ENCODE measurements at places on chromosomes 11 and 22. TPM values are rescaled to one million over a fixed set of nuclear protein-coding genes. Genes with fewer than 3 reads are reported as not detected.

Gene LDHAL6A
- polyA plus RNA-seq = not detected

Gene TPP1
- 20.9 TPM for polyA plus RNA-seq

Gene OR5P2
- polyA plus RNA-seq = not detected

Gene ABCG4
- polyA plus RNA-seq = 0.21 TPM

Gene RRM1
- polyA plus RNA-seq = 33.5 TPM

Gene MPPED2
- polyA plus RNA-seq = 1.4 TPM

Gene MAJIN
- not detected for polyA plus RNA-seq

Gene CNTF
- polyA plus RNA-seq = 0.28 TPM

Measured in esophagus (tissue), 2 donors.